ENCODE measurements at places on chromosomes 16 and 17.

GRCh38 chr17:45222289-45222995 is 757 bp downstream of the FMNL1 start:
- no peak for DNase-seq

- DNase-seq: peak; percentile 35
These were observed 27.1 kb downstream of the SCPEP1 start for GRCh38 chr17:57004944-57005579.

- DNase-seq: no peak
These were observed 33.3 kb downstream of the OTOA start for GRCh38 chr16:21697032-21697431.

DNA sequence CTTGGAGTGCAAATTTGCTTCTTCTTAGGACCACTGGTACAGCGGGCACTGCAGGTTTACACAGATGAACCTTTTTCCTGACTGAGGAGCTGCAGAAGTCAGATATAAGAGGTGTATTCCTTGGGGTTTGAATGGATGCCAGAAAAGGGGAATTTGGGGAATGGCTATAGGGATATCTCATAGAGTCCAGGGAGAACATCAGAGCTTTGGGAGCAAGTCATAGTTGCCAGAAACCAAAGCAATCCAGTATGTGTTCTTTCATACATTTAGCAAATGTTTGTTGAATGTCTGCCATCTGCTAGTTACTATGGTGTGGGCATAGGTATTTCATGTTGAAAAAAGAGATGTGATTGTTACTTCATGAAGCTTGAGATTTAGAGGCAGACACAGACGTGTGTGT is 46.8 kb downstream of the MAP2K4 start:
- DNase-seq: no peak

GRCh38 chr17:284676-285355 is 67.8 kb downstream of the RPH3AL start:
- DNase-seq: no peak

Measured in GM12891 (cell line).